ENCODE measurements at places on chromosomes 2 and 18.

GRCh38 chr2:240957656-240958365, 40.6 kb upstream of the SNED1 start:
- H3K4me3 ChIP-seq = no peak overlapping the region
- no peak for DNase-seq
- no peaks in the 10 kb centered on the region for H3K27me3 ChIP-seq
- H3K27ac ChIP-seq = no peak overlapping the region
- H3K36me3 ChIP-seq = no peaks in the 10 kb centered on the region

DNA sequence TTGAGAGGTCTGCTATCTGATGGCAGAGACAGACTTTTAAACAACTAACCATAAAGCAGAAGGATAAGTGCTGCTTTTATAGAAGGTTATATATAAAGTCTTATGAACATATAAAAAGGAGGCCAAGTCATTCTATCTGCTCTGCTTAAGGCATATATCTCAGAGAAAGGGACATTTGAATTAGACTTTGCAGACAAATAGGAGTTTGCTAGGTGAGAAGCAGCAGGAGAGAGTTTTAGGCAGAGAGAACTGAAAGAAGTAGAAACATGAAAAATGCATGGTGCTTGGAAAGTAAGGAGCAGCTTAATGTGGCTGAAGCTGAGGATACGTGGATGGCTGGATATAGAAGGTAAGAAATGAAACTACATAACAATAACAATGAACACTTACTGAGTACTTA, 65.4 kb downstream of the LYPD1 start:
- no peaks in the 10 kb centered on the region for H3K27me3 ChIP-seq
- H3K27ac ChIP-seq = no peak overlapping the region
- H3K36me3 ChIP-seq = no peaks in the 10 kb centered on the region

GRCh38 chr2:113181258-113182051, 7.7 kb downstream of the PSD4 start:
- no peaks in the 10 kb centered on the region for H3K36me3 ChIP-seq
- H3K27ac ChIP-seq = no peak overlapping the region
- H3K27me3 ChIP-seq = no peaks in the 10 kb centered on the region
- H3K4me3 ChIP-seq = no peak overlapping the region
- H3K4me1 ChIP-seq = peaks cover 6% of the 10 kb centered on the region

DNA sequence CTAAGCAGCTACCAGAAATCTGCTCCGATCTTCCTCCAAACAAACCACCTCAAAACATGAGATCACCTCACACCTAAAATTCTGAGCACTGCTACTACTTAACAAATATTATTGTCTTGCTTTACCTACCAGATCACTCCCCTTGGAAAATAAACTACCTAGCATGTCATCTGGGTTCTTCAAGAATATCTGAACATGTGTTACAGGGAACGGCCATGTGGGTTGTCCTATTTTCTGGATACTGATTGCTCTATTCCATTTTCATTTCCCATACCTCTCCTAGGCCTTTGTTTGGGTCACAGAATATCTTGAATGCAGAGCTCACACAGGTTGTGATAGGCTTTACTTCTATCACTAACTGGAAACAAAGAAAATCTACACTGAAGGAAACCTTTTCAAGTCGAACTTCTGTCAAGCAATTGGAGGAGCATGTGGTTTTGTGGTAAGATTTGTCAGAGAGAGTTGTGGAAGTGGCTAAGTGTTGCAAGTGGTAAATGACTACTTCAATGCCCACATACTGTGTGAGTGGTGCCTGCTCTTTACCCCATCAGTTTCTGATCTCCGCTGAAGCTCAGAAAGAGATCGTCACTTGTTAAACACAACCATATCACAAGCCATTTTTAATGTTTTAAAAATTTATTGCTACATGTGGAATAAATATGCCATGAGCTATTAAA, 739.1 kb upstream of the ZEB2 start:
- H3K36me3 ChIP-seq = no peaks in the 10 kb centered on the region
- no peak for DNase-seq
- H3K27ac ChIP-seq = no peak overlapping the region
- no peaks in the 10 kb centered on the region for H3K27me3 ChIP-seq
- H3K4me1 ChIP-seq = no peaks in the 10 kb centered on the region
- no peak overlapping the region for H3K4me3 ChIP-seq

DNA sequence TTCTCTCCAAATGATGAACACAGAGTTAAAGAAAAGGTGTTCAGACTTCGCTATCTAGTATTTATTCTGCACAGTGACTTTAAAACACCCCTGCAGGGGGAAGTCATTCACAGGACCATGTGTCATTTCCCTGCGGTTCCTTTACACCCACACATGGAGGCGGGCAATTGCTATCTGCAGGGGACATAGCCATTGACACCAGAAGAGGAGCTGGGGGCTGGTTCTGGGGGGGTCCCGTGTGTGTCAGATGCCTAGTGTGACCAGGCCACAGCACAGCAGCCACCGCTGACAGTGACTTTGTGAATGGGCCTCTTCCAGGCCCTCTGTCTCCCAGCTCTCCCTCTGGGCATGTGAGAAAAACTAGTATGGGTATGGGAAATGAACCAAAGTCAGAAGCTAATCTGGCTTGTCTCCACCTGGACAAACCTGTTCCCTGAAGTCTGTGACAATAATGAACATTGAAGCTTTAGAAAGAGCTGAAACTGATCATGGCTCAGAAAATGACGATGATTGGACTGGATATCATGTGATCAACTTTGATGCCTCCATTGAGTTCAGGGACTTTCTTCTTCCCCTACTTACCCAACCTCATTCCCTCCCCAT, 7.5 kb upstream of the GBX2 start:
- H3K4me3 ChIP-seq = no peak overlapping the region
- H3K36me3 ChIP-seq = no peaks in the 10 kb centered on the region
- H3K27ac ChIP-seq = no peak overlapping the region
- H3K27me3 ChIP-seq = peaks cover 64% of the 10 kb centered on the region
- no peak for DNase-seq

- H3K27ac ChIP-seq = no peak overlapping the region
- no peak overlapping the region for H3K4me3 ChIP-seq
- peaks cover 5% of the 10 kb centered on the region for H3K36me3 ChIP-seq
- H3K4me1 ChIP-seq = no peaks in the 10 kb centered on the region
- no peaks in the 10 kb centered on the region for H3K27me3 ChIP-seq
These were observed 84.1 kb downstream of the R3HDM1 start for GRCh38 chr2:135615404-135615803.

DNA sequence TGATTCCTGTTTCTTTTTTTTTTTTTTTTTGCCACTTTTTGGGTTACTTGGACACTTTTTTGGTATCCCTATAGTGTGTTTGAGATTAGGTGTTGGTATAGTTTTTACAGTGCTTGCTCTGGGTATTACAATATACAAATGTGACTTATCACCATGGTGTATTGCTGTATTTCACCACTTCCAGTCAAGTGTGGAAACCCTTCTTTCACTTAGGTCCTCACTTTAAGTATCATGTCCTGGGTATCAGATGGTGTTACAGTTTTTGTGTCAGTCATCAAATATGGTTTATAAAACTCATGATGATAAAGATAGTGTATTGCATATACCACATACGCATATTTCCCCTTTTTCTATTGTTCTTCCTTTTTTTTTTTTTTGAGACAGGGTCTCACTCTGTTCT, 1.8 kb downstream of the ATP9B start:
- no peak for DNase-seq
- no peaks in the 10 kb centered on the region for H3K4me1 ChIP-seq
- no peak overlapping the region for H3K27ac ChIP-seq
- no peaks in the 10 kb centered on the region for H3K36me3 ChIP-seq

- H3K27me3 ChIP-seq = no peaks in the 10 kb centered on the region
- no peak overlapping the region for H3K27ac ChIP-seq
- no peaks in the 10 kb centered on the region for H3K36me3 ChIP-seq
- no peak overlapping the region for H3K4me3 ChIP-seq
- H3K4me1 ChIP-seq = no peaks in the 10 kb centered on the region
These were observed 334.6 kb upstream of the MGAT5 start for GRCh38 chr2:133919285-133919684.

- H3K27me3 ChIP-seq = no peaks in the 10 kb centered on the region
- DNase-seq = no peak
- no peaks in the 10 kb centered on the region for H3K36me3 ChIP-seq
- no peaks in the 10 kb centered on the region for H3K4me1 ChIP-seq
- H3K27ac ChIP-seq = no peak overlapping the region
These were observed 28.4 kb downstream of the ARHGEF4 start for GRCh38 chr2:130864830-130865800.

GRCh38 chr18:26268454-26268853, 42.2 kb downstream of the TAF4B start:
- no peaks in the 10 kb centered on the region for H3K4me1 ChIP-seq
- peaks cover 14% of the 10 kb centered on the region for H3K36me3 ChIP-seq
- H3K27me3 ChIP-seq = no peaks in the 10 kb centered on the region
- H3K27ac ChIP-seq = no peak overlapping the region

DNA sequence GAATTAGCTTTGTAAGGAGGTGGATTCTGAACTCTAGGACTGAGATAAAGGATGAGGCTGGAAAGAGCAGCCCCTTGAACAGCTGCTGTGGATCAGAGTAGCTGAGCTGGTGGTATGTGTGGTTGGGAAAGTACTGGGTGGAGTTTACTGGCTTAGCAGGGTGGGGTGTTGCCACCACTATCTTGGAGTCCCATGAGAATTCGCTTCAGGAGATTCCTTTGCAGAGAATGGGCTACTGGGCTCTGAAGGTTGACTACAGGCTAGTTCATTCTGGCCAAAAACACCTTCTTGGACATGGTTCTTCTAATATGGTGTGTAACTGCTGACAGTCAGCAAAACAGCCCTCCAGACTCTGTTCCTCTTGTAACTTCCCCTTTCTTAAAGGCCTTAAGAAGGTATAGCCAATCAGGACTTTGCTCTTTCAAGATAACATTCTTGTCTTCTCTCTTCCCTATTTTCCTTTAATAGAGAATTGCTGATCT, 52.7 kb downstream of the TET3 start:
- no peak overlapping the region for H3K27ac ChIP-seq
- no peaks in the 10 kb centered on the region for H3K27me3 ChIP-seq
- H3K4me1 ChIP-seq = peaks cover 3% of the 10 kb centered on the region
- H3K4me3 ChIP-seq = no peak overlapping the region

- H3K27ac ChIP-seq = no peak overlapping the region
- H3K36me3 ChIP-seq = no peaks in the 10 kb centered on the region
- no peaks in the 10 kb centered on the region for H3K27me3 ChIP-seq
- H3K4me3 ChIP-seq = no peak overlapping the region
- no peak for DNase-seq
- peaks cover 3% of the 10 kb centered on the region for H3K4me1 ChIP-seq
These were observed 48.0 kb downstream of the MGAT5 start for GRCh38 chr2:134301928-134302260.

DNA sequence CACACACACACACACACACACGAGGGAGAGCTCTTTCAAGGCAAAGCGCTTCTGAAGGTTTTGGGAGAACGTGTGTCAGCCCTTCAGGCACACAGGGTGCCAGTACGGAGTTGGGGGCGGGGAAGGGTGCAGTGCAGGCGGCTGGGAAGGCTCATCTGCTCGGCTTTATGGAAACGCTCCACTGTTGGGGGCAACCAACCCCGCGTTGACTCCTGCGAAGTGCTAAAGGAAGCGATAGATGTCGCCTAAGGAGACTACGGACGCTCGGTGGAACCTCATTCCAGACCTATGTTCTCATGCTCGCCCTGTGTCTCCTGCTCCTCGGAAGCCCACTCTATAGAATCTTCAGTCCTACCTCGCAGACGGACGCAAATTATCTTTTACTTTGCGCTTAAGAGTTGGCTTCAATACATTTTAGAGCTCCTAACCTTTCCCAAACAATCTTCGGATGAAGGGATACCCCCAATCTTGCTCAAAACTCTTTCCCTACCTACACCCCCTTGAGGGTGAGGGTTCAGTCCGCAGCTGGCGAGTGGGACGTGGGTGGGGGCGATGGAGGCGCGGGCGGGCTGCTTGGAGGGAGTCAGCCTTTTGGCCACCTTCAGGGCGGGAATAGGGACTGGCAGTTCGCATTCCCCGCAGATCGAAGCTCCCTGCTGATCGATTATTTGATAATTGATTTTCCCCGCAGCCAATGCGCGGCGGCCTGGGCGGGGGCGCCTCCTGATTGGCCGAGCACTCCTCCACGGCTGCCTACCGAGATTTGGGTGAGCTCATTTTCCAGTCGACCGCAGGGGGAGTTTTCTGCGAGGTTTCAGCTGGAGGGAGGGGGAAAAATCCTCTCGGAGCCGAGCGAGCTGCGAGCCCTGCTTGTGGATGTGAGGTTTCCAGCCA, 1.9 kb upstream of the MEIS1 start:
- DNase-seq = peak; percentile 88
- H3K4me3 ChIP-seq = peak overlapping the region; percentile 46
- no peak overlapping the region for H3K27ac ChIP-seq
- H3K36me3 ChIP-seq = no peaks in the 10 kb centered on the region
- peaks cover 6% of the 10 kb centered on the region for H3K4me1 ChIP-seq

DNA sequence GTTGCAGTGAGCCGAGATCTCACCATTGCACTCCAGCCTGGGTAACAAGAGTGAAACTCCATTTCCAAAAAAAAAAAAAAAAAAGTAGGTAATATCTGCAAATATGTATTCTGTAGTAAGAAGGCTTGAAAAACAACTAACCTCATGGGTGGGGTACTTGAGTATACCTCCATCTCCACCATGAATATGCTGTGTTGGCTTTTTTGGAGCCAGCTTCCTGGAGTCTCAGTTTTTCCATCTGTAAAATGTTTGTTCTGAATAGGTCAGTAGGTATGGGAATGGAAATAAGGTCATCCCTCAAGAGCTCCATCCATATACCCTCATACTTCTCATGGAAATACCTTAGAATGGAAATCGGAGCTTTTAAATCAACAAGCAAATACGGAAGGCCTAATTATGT, 430.0 kb upstream of the FAM98A start:
- H3K27ac ChIP-seq = no peak overlapping the region
- no peaks in the 10 kb centered on the region for H3K36me3 ChIP-seq
- DNase-seq = no peak
- no peaks in the 10 kb centered on the region for H3K27me3 ChIP-seq
- H3K4me1 ChIP-seq = no peaks in the 10 kb centered on the region

GRCh38 chr18:7164323-7165004, 46.9 kb upstream of the LAMA1 start:
- no peak overlapping the region for H3K27ac ChIP-seq
- no peaks in the 10 kb centered on the region for H3K27me3 ChIP-seq

GRCh38 chr2:30361751-30362394, 85.2 kb upstream of the LCLAT1 start:
- no peak overlapping the region for H3K4me3 ChIP-seq
- no peaks in the 10 kb centered on the region for H3K27me3 ChIP-seq
- no peak for DNase-seq
- no peaks in the 10 kb centered on the region for H3K4me1 ChIP-seq
- H3K36me3 ChIP-seq = no peaks in the 10 kb centered on the region
- H3K27ac ChIP-seq = no peak overlapping the region

- H3K27me3 ChIP-seq = no peaks in the 10 kb centered on the region
- peaks cover 10% of the 10 kb centered on the region for H3K4me1 ChIP-seq
- H3K27ac ChIP-seq = no peak overlapping the region
These were observed 33.4 kb downstream of the SFXN5 start for GRCh38 chr2:73037947-73038585.

GRCh38 chr2:217787160-217787877, 215.5 kb downstream of the TNS1 start:
- no peaks in the 10 kb centered on the region for H3K36me3 ChIP-seq
- no peaks in the 10 kb centered on the region for H3K27me3 ChIP-seq
- no peak for DNase-seq
- no peak overlapping the region for H3K4me3 ChIP-seq

- no peak for DNase-seq
- H3K4me3 ChIP-seq = no peak overlapping the region
- no peaks in the 10 kb centered on the region for H3K36me3 ChIP-seq
- H3K27ac ChIP-seq = no peak overlapping the region
- no peaks in the 10 kb centered on the region for H3K27me3 ChIP-seq
These were observed 66.4 kb downstream of the ZNF516 start for GRCh38 chr18:76428396-76429261.
